CD4-positive, alpha-beta T cell treated with Interleukin-4 for 4 hours (primary cell): ENCODE measurements at places on chromosomes 7 and 10.
A peak's percentile ranks its signal among the peaks of the same experiment; 100 is the strongest.

DNA sequence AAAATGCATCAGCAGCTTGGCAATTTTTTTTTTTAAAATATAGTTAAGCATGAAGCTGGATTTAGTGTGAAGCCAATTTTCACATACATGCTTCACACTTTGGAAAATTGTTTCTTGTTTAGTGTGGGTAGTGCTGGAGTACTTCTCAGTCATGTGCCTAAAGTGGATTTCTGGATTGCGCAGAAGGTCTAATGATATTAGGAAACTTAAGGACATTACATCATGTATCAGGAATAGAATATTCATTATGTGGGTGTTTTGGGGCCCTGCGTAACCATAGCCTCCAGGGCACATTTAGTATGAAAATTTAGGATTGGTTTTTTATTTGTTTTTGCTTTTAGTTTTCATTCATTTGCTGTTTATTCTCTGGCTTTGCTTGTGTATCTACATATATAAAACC, 28.8 kb upstream of the BNIP3 start:
- no peak for DNase-seq

- peak; percentile 64 for DNase-seq
Measured at GRCh38 chr10:323651-324293, 188.5 kb downstream of the ZMYND11 start.

GRCh38 chr10:28666751-28667467, 10.4 kb upstream of the BAMBI start:
- DNase-seq: no peak

DNA sequence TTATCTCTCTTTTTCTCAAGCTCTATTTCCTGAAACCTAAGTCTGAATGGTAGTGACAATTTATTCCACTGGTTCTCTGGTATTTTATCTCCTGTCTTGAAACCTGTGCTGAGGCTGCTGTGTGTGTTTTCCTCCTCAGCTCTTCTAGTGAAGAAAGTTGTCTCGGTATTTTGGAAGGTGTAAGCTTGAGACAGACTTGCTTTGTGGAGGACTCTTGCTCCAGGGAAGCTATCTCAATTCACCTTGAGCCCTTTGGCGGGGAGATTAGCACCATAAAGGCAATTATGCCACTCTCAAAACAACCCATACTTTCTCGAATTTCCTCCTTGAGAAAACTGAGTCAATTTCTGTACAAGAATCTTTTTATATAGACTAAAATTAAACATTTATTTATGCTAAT, 141.6 kb downstream of the THSD7A start:
- no peak for DNase-seq

DNA sequence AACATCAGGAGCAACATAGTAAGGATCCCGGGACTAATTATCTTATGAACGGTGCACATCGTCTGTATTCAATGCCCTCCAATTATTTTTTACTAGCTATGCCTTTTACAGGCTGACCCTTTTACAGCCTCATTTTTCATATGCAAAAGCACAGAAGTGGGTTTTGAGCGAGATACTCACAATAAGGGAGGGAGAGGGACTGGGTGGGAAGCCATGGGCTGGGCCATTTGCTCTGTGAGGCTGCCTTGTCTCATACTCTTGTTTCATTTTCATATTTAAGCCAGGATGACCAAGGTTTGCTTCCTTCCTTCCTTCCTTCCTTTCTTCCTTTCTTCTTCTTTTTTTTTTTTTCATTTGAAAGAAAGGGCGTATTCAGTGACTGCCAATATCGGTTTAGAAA, 259.3 kb downstream of the TRIL start:
- DNase-seq: no peak

GRCh38 chr10:127953876-127954275, 47.0 kb downstream of the PTPRE start:
- DNase-seq: no peak

DNA sequence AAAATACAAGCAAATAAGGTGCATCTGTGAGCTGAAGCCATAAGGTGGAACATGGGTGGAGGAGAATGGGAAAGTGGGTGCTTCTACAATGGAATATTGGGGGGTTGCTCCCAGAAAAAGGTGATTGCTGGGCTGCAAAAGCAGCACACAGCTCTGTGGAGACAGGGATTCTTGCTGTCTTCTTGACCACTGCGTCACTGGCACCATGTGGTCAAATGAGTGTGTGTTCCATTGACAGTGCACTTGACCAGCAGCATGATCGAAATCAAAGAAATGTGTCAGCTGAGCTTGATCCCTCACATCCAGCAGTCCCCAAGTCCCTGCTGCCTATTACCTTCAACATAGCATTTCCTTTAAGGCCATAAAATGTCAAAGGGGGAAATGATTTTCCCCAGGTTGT, 56.2 kb downstream of the GPR26 start:
- no peak for DNase-seq

- no peak for DNase-seq
Measured at GRCh38 chr10:49650724-49651034, 28.8 kb upstream of the C10orf53 start.

DNA sequence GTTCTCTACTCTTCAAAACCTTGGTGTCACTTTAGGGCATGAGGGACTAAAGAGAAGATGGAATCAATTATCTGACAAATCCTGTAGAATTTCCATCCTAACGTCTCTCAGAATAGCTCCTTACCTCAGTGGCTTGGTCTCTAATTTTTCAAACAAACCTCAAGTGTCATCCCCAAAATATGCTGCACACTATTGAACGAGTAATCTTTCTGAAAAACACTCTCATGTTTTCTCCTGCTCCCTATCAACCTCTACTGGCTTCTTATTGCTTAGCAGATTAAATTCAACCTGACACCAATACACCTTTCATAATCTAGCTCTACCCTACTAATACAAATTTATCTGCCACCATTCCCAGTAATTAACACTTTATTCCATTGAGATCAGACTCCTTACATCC, 8.5 kb downstream of the CNOT4 start:
- DNase-seq: no peak

DNA sequence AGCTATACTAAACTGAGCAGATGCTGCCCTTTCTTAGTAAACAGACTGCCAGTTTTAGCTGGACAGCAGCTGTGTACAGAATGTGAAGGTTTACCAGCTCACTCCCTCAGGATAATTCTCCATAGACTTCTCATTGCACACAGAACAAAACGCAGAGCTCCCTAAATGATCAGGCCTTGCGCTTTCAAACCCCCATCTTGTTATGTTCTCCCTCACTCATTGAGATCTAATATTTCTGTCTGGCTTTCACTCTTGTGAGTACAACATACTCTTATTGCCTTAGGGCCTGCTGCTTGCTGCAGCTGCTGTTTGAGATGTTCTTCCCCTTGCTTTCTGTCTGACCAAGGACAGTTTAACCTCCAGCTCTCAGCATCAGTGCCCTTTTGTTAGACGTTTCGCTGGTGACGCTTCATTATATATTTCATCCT, 17.3 kb downstream of the VWDE start:
- no peak for DNase-seq

DNA sequence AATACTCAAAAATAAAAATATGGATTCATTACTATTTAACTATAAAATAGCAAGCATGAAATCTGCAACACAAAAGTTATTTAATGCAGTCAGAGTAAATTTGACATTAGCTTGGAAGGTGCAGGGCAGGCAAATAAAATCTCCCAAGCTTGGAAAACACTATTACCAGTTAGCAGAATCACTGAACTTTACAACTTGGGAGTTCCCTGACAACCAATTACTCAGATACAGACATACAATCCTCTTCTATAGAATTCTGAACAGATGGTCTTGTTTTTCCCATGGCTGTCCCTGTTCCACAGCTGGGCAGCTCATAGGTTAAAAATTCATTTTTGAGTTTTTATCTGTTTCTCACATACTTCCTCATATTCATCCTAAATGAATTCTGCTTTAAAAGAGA, 1002.6 kb downstream of the SORCS3 start:
- DNase-seq: no peak

GRCh38 chr10:48778193-48778857, 93.7 kb downstream of the WDFY4 start:
- no peak for DNase-seq

DNA sequence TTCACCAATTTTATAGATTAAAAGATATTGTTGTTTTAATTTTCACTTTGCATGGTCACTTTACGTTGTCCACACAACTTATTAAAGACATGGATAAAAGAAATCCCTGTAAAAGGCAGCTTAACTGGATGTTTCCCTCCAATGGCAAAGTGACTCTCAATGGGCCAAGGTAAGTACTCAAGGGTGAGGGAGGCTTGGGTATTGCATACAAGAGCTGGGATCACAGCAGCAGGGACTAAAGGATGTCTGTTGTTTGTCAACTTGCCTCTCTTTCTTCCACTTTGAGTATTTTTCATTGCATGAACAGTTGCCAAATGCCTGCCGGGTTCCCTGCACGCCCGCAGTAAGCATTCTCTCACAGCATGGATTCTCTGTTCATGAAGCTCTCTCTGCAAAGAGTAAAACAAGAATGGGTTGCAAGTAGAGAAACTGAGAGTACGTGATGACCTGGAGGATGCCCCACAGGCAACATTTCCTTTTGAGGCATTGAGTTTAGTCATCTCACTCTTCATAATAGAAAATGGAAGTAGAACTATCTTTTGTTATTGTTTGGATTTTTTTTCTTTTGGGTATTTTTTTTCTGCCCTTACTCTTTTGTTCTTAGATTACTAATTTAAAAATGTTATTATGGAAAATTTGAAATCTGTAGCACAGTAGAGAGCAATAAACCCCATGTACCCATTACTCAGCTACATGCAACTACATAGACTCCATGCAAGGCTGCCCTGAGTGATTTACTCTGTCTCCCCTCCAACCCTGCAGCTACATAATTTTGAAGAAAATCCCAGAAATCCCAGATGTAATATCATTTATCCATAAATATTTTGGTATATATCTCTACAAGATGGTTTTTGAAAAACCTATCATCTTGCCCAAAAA, 26.3 kb downstream of the GPR141 start:
- DNase-seq: no peak

- no peak for DNase-seq
Measured at GRCh38 chr7:148862481-148862880, 21.6 kb downstream of the EZH2 start.

- DNase-seq: no peak
Measured at GRCh38 chr10:68787813-68788212, 39.5 kb upstream of the STOX1 start.

DNA sequence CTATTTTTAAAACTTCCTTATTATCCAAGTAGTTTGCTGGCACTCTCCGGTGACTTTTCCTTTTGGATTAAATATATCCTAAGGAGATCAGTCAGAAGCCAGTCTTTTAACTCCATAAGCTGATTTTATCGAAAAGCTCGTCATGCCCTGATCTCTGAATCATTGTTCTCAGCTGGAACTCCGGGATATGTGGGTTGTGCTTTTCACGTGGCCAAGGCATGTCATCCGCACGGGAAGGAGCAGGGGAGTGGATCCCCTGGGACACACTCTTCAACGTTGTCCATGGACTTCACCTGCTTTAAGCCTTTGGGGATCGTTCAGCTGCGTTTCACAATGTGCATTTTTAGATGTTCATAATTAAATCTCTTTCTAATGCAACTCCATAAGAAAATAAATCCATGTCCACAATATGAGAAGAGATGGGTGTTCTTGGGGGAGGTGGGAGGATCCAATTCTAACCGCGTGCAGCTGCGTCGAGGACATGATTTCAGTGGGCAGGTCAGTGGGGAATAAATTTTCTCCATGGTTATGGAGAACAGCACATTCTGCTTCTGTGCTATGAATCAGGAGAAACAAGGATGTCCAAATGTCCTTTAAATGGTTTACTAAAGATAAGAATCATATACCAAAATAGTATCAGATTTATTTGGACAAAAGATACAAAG, 229.5 kb upstream of the ADARB2 start:
- DNase-seq: no peak

GRCh38 chr7:81420526-81421226, 349.2 kb downstream of the HGF start:
- DNase-seq: no peak

DNA sequence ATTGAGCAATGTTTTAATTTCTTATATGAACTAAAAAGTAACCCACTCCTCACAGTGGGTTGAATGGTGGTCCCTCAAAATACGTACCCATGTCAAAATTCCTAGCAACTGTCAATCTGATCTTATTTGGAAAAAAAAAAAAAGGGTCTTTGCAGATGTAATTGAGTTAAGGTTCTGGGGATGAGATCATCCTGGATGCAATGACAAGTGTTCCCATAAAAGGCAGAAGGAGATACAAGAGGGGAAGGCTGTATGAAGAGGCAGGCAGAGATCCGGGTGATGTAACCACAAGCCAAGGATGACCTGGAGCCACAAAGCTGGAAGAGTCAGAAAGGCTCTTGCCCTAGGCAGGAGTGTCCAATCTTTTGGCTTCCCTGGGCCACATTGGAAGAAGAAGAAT, 516.3 kb upstream of the MKI67 start:
- DNase-seq: no peak

DNA sequence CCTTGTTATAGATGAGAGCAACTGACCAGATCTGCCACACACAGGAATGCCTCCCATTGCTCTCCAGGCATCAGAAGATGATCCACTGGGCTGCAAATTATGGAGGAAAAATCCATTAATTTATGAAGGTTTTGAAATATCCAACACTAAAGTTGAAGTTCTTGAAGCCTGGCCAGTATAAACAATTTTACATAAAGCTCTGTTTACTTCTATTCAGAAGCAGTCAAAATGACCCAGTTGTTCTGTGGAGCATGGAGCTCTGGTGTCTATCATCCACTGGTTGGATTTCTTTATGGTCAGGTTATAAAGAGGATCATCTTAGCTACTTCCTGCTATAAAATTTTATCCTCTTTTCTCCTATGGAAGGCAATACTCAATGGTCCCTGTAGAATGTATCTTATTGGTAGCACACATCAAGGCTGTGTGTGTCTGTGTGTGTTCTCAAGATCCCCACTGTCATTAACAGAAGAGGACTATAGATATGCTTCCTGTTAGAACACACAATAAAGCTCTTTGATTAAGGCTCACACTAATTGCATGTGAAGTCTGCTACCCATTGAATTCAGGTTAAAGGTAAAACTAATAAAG, 747.4 kb downstream of the SUGCT start:
- DNase-seq: no peak

GRCh38 chr10:131862548-131862947, 38.3 kb upstream of the PPP2R2D start:
- DNase-seq: no peak

GRCh38 chr10:100697070-100697469, 48.3 kb upstream of the PAX2 start:
- no peak for DNase-seq
